T-helper 22 cell (primary cell): ENCODE measurements at places on chromosomes 13 and 19.
A peak's percentile ranks its signal among the peaks of the same experiment; 100 is the strongest.

DNA sequence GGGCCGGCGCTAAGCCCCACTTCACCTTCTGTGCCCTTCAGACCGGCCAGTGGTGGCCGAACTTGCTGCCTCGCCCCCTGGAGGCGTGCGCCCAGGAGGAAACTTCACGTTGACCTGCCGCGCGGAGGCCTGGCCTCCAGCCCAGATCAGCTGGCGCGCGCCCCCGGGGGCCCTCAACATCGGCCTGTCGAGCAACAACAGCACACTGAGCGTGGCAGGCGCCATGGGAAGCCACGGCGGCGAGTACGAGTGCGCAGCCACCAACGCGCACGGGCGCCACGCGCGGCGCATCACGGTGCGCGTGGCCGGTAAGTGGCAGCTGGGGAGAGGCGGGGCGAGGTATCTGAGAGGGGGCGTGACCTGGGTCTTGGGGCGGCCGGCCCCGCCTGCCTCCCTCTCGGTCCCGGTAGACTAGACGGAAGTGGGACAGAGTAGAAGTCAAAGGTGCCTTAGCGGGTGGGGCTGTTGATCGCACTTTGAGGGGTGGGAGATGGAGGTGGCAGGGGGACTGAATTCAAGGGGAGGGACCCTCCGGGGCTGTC is 5.6 kb downstream of the ICAM5 start:
- peak; percentile 60 for DNase-seq

GRCh38 chr19:11674067-11674492 is 64.7 kb downstream of the ZNF823 start:
- DNase-seq: no peak

- DNase-seq: no peak
Measured at GRCh38 chr13:105725887-105726286, 809.6 kb downstream of the EFNB2 start.

- DNase-seq: no peak
Measured at GRCh38 chr19:51552996-51553725, 17.9 kb upstream of the ZNF175 start.

DNA sequence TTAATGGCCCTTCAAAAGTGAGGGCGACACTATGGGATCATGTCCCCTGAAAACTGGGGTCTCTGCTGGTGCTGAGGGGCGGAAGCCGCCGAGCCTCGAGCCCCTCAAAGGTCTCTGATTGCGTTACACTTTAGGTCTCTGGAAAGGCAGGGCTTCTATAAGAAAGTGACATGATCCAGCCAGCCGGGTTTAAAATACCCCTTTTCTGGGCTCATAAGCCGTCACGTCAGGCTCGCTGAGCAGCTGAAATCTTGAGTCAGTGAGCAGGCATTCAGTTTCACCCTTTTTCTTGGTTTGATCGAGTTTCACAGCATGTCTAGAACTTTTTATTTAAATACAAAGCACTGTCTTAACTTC is 600 bp upstream of the HMGB1 start:
- no peak for DNase-seq
